T-helper 2 cell (primary cell): ENCODE measurements at places on chromosomes 13 and 19.

GRCh38 chr19:44732235-44733014, 16.1 kb upstream of the BCL3 start:
- no peak for DNase-seq

DNA sequence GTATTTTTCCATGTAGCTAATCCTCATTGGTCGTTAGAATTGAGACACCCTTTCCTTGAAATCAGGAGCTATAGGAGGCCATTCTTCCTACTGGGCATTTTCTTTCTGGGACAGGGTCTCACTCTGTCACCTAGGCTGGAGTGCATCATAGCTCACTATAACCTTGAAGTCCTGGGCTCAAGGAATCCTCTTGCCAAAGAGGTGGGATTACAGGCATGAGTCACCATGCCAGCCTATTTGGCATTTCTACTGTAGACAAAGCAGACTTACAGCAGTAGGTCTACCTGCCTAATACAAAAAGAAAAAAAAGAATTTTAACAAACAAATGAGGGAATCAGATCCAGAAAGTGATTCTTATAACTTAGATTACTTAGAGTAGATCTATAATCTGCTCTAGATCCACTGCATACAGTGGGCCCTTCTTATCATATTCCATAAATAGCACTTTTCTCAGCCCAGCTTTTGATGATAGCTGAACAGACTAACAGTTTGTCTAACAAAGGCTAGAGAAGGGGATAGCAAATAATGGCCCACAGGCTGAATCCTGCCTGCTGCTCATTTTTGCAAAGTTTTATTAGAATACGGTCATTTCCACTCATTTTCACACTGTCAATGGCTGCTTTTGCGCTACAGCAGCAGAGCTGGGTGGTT, 36.7 kb upstream of the USPL1 start:
- DNase-seq = no peak

DNA sequence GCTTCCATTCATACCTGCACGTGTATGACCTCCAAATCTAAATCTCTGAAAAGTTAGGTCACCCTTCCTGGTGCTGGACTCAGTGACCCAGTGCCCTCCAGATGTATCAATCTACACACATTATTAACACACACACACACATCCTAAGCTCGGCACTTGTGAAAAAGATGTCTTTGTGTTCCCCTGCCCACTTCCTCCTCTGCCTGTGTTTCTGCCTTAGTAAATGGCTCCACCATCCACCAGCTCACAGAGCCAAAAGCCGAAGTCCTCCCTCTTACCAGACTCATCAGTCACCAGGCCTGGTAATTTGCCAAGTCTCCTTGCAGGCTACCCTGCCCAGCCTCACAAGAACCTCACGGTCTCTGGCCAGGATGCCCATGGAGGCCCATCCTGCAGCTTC, 131.5 kb downstream of the SHISA2 start:
- DNase-seq = no peak

- DNase-seq = no peak
These were observed 140.9 kb downstream of the NDFIP2 start for GRCh38 chr13:79621902-79622301.

GRCh38 chr19:5827342-5827890, 12.1 kb downstream of the FUT6 start:
- DNase-seq = no peak

GRCh38 chr13:51370116-51370515, 30.6 kb downstream of the SERPINE3 start:
- DNase-seq = no peak

DNA sequence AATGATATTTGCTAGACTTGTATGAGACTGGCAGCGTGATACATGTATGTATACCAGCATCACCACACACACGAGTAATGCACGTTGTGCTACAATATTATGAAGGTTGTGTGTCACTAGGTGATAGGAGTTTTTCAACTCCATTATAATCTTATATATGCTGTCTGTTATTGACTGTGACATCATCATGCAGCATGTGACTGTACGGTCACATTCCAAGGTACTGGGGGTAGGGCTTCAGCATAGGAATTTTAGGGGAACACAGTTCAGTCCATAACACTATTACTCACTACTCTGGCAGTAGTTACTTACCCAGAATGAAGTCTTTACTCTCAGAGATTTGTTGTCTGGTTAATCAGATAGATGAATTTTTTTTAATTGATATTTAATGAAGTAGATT, 91.1 kb downstream of the CDK8 start:
- no peak for DNase-seq

- no peak for DNase-seq
These were observed 26.6 kb downstream of the CBY2 start for GRCh38 chr13:45728759-45729158.

- no peak for DNase-seq
These were observed 10.0 kb downstream of the FNDC3A start for GRCh38 chr13:48985756-48986155.

DNA sequence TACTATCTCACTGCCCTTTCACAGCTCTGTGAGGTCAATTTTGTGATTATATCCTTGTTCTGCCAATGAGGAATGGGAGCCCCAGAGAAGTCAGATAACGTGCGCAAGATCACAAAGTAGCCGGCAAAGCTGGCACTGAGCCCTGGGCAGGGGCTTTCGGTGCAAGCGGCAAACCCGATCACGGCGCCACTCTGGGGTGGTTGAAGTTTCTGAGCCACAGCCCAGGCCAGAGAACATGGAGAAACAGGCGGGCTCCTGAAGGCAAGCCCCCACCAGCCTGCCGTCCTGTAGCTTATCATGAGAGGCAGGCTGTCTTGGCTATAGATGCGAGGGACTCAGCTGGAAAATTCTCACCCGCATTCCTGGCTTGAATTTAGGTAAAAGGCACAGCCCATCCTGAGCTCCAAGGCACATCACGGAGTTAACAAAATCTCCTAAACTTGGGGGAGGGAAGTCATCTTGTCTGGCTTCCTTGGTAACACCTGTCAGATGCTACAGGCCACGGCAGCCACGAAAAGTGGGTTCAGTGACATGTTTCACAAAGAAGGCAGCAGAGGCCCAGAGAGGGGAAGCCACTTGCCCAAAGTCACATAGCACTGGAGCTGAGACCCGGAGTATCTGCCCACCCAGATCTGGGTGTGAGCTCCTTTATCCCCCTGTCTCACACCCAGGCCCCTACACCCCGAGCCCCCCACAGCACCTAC, 12.5 kb downstream of the TNNT1 start:
- no peak for DNase-seq

DNA sequence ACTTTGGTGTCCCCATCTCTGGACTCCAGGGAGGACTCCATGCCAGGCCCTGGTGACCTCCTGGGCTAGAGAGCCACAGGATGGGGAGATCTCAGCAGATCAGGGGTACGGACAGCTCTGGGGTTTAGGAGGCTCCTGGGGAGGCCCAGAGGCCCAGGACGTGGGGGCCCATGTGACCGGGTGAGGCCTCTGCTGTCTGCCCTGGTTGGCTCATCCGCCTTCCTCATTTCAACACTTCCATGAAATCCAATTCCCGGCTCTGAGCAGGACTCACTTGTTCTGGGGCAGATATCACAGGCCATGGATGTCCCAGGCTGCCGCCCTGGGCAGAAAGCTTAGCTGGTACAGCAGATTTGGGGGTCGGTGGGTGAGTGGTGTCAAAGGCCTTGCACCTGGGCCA, 1.1 kb upstream of the PRAM1 start:
- no peak for DNase-seq

DNA sequence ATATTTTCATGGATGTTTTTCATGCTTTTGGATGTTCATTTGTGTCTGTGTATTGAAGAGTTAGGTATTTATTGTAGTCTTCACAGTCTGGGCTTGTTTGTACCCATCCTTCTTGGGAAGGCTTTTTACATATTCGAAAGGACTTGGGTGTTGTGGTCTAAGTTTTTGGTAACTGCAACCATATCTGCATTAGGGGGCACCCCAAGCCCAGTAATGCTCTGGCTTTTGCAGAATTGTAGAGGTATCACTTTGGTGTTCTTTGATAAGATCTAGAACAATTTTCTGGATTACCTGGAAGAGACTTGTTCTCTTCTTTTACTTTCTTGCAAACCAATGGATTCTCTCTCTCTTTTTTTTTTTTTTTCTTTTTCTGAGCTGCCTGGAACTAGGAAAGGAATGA, 581.3 kb downstream of the DACH1 start:
- no peak for DNase-seq

DNA sequence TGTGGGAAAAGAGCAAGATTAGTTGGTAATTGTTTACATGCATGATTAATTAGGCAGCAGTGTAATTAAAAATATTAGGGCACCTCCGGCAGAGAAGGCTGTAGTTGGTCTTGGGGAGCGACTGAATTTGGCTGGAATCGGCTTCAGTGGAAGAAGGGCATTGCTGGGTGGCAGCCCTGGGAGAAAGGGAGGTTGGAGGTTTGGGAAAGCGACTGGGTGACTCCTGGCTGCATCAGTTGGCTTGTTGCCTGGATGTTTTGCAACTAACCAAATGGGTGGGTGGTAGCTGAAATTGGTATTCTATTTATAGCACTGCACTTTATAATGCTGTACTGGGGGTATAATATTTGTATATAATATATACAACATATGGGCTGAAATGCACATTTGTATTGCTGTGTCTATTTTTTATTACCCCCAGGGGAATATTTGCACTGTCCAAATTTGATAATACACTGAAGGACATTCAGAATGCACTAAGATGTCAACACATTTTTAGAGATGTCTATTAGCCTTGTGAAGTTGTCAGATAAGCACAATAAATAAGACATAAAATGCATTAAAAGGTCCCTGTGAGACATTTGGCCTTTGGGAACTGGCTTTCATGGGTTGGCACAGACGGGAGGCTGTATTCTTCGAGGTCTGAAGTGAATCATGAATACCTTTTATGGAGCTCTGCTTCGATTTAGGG, 1.7 kb downstream of the B3GLCT start:
- no peak for DNase-seq

- no peak for DNase-seq
These were observed 108.2 kb downstream of the SIPA1L3 start for GRCh38 chr19:38015216-38015615.

DNA sequence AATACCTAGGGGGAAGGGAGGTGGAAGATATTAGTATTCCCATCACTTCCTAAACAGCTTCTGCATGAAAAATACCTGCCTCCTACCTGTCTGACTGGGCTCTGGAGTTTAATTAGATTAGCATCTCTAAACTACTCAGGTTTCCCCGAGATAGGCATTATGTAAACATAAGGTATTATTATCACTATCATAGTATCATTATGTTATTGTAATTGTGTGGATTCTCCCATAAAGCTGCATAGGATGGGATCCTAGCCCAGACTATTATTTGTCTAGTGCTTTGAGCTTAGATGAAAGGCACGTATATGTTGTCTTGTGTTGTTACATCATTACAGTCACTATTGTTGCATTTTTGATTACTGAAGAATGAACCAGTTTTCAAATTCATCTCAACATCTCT, 115.2 kb upstream of the SOX21 start:
- DNase-seq = no peak

GRCh38 chr19:10826231-10826630, 9.8 kb downstream of the TMED1 start:
- no peak for DNase-seq

DNA sequence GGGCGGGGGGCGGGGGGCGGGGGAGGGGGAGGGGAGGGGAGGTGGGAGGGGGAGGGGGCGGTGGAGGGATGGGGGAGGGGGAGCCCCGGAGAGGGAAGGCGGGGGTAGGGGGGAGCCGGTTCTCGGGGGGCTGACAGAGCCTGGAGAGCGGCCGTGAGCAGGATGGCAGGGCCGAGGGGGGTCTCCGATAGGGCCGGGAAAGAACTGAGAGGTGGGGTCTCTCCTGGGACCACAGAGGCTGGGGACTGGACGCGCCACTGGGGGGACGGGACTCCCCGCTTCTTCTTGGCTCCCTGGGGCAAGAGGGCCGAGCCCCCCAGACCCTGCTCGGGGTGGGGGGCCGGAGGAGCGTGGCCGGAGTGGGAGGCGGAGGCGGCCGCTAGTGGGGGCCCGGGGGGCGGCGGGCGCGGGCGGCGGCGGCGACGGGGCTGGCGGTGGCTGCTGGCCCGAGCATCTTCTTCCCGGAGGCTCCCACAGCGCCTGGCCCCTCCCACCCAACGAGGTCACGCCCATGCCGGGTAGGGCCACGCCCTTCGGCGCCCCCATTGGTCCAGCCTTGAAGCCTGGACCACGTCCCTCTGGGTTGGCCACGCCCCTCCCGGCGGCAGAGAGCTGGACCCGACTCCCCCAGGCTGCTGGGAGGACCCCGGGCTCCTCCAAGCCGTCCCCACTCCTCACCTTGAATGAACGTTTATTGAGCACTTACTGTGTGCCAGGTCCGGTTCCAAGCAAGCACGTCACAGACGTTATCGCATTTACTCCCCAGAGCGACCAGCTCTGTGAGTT, at the start of gene NOVA2:
Gene NOVA2, minus strand, starts transcription at position 313 of the 786 bp plus-strand sequence. CDS start 514 bp downstream, outside the sequence.
- peak; percentile 6 for DNase-seq

DNA sequence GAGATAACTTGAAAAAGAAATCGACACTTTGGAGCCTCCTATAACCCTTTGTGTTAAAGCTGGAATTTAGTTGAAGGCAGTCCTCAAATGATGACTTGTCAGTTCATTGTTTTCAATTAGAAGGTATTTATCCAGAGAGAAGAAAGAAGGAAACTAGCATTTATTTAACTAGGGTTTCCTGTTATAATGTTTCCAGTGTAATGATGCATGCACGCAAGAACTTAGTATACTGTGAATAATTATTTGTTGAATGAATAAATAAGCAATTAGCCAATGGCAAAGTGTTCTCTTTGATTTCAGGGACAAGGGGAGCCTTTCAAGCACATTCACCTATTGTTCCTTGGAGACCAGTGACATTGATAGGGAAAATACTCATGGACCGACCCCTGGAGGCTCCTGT, 307.4 kb downstream of the KLF5 start:
- DNase-seq = no peak

GRCh38 chr19:40420766-40421765, 4.7 kb downstream of the SERTAD1 start:
- peak; percentile 37 for DNase-seq

DNA sequence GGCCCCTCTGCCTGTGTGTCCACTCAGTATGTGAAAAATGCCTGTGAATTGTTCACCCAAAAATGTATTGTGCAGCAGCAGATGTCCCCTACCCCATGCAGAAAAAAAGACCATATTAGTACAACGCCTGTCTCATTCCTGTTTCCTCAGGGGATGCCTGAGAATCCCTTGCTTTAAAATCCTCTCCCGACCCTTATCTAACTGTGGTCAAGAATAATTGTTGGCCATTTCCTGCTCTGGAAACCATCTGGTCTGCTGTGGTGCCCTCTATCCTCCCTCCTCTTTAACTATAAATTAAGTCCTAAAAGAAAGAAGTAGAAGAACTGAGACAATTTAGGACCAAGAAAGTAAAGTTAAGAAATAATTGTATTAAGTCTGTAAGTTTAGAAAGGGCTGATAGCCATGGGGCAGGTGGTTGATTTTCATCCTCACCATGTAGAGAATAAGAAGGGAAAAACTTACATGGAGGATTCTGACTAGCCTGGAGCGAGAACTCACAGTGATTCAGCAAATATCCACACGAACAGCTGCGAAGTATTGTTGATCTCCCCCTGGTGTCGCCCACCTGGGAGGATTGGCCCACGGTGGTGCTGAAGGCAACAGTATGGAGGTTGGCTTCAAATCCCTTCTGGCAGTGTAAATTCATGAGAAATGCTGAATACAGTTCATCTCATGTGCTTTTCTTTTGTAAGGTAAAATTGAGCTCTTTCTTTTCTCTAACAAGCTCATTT, 85.6 kb downstream of the COL4A2 start:
- no peak for DNase-seq
